CD4-positive, alpha-beta T cell treated with Interleukin-6 at 100 ng/mL for 8 hours (primary cell): ENCODE measurements at places on chromosomes 12 and 14.

GRCh38 chr12:122087431-122088178 lies 9.0 kb downstream of the MLXIP start:
- no peak for DNase-seq

DNA sequence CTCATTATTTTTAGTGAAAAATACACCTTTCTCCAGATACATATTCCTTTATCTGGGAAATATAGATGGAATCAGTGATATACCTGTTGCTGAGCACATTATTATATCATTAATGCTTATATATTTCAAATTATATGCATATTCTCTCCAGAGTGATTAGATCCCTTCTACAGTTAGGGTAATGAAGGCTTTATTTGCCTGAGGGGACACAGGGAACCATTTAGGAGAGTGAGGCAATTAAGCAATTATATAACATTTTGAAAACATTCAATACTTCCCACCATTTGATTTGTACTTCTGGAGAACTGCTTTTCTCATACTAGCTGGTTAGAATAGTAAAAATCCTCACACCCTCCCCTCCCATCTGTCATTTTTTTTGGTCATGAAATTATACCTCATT lies 212.8 kb upstream of the NOVA1 start:
- no peak for DNase-seq

- DNase-seq, result no peak
These were observed 12.5 kb downstream of the PAWR start for GRCh38 chr12:79678306-79678705.

DNA sequence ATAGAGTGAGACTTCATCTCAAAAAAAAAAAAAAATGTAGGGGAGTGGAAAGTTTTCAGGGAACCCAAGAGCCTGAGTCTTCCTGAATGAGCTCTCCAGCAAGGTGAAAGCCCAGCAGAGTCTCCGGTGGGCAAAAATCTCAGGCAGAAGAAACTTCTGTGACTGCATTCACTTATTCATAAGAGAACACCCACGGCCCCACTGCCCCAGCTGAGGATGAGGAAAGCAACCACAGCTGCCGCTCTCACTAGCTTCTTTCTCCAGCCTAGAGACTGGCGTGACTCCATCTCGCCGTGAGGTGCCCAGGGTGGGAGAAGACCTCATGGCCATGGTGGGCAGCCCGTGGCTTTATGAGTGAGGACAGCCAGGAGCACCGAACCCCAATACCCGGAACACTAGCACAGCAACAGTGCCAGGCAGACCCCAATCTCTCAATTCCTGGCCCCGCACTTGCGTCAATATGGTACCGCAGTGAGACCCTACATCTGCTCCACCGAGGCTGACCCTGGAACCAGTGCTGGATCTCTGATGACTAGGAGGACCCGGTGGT lies 29.7 kb upstream of the DYNC1H1 start:
- no peak for DNase-seq

- DNase-seq, result no peak
These were observed 3.7 kb upstream of the ANKLE2 start for GRCh38 chr12:132765361-132765760.
